ENCODE measurements at places on chromosomes 2 and 18. TPM values are rescaled to one million over a fixed set of nuclear protein-coding genes. Genes with fewer than 3 reads are reported as not detected.

Gene RUFY4
- not detected for total RNA-seq

Gene SLC19A3
- under 0.01 TPM for total RNA-seq

Gene TRIB2
- total RNA-seq: 60.7 TPM

Gene SIX3
- not detected for total RNA-seq

Gene CTDP1
- total RNA-seq: 27.7 TPM

DNA sequence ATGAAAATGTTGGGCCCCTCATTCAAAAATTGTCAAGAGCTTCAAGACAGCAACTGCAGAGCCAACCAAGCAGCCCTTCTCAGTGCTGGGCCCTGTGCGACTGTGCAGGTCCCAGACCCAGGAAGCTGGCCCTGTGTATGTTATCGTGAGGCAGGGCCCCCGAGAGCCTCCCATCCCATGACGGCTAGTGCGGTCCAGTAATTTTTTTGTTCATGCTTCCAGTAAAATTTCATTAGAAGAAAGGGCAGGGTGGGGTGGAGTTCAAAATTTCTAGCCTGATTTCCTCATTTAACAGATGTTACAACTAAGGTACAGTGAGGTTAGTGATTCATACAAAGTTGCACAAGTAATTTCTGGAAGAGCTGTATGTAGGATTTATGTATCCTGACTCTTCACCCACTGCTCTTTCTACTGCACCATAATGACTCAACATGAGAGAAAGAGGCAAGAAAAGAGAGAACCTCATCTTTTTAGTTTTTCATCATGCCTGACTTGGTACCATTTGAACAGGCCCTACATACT, 105.5 kb downstream of the ZEB2 start:
- DNase-seq: no peak

DNA sequence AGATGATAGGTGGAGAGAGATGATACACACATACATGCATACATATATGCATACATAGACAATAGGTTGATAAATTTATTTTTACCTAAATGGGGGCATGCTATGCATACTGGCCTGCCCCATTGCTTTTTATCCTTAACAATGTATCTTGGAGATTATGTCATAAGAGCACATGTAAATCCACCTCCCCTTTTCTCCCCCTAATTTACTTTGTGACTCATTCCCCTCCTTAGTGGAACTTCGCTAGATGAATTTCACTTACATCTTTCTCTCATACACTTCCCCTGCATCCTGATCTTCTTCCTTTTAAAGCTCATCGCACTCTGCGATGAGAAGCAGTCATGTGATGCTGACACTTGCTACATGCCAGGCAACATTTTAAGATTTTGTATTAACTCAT, 223.6 kb downstream of the C1D start:
- DNase-seq: no peak

DNA sequence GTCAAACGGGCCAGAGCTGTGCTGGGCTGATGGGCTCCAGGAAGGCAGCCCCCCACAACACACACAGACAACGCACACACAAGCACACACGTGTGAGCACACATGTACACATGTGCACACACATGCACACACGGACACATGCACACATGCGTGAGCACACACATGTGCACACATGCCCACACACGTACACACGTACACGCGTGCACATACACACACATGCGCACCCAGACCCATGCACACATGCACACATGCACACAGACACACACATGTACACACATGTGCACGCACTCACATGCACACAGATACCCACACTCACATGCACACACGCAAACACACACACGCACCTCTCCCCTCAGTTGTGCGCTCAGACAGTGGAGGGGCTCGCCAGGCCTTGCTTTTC, 31.2 kb upstream of the HPCAL1 start:
- no peak for DNase-seq

GRCh38 chr18:39724652-39725051, 2159.1 kb upstream of the CELF4 start:
- no peak for DNase-seq

DNA sequence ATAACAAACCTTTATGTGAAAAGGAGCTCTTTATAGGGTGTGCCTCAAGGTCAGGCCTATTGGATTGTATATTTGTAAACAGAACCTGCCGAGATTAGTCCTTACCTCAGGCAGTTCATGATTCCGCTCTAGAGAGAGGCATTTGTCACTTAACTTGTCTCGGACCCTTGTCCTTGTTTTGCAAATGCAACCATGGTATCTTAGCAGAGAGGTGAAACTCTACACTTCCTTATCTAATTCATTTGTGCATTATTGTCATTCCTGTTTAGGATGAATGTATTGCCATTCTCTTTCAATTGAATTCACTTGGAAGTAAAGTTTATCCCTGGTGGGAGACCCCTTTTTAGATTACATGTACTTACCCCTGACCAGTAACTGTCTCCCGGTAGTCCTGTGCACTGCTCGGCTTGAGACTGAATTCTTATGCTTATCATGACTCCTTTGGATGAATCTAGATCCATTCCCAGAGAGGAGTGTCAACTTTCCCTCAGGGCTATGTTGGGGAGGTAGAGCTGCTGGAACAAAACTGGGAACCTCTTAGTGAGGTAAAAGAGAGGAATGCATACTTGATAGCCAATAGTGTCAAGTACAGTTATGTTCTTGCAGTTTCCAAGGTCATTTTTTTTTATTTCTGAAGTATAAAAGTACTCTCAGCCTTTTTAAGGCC, 46.6 kb downstream of the SGPP2 start:
- no peak for DNase-seq

GRCh38 chr2:193462411-193462810, 1267.7 kb upstream of the TMEFF2 start:
- DNase-seq: no peak

GRCh38 chr2:38601463-38602135, 1.1 kb downstream of the HNRNPLL start:
- no peak for DNase-seq

DNA sequence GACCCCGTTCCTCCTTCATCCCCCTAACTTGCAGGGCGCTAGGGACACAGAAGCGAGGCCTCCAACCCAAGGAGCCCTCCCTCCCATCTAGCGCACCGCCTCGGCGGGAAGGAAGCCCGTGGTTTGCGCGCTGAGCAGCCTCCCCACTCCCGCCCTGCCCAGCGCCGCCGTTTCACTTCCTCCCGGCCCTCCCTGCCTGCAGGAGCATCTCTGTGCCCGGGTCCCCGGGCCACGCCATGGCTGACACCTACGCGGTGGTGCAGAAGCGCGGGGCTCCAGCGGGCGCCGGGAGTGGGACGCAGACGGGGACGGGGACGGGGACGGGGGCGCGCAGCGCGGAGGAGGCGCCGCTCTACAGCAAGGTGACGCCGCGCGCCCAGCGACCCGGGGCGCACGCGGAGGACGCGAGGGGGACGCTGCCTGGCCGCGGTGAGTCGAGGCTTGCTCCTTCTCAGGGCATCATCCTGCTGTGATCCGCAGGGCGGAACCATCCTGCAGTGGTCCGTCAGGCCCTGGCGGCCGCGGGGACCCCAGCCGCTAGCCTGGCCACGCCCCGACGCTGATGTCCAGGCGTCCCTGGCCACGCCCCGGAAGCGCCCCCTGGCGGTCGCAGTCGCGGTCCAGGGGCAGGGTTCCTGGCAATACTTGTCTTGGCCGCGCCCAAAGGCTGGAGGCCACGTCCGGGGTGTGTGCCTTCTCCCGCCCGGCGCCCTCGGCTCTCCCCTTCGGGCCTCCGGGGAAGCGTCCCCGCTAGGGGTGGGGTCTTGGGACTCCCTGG, 16.4 kb downstream of the PTPN18 start:
- DNase-seq: no peak

- no peak for DNase-seq
Observed at GRCh38 chr2:140861666-140862065, 1269.2 kb downstream of the LRP1B start.

DNA sequence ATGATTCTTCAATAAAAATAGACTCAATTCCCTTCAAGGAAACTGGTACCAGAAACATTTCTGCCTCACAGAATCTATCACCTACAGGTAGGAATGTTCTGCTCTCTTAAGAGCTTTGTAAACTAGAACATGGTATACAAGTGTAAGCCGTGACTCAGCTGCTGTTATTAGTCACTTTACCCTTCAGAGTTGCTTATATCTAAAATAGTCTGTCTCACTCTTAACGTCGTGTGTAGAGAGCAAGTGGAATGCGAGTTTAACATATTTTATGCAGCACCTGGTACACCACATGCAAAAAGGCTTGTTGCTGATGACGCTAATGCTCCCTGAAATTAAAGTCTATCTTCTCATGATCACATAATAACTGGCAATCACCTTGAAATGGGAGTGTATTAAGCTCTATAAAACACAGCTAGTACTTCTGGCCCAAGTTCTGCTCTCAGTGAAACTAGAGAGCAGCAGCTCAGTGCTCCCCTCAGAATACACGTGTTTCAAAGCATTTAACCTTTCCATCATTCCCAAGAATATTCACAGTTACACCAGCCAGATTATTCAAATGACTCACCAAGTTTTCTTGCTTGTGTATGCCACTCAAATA, 420.0 kb downstream of the ZEB2 start:
- no peak for DNase-seq

DNA sequence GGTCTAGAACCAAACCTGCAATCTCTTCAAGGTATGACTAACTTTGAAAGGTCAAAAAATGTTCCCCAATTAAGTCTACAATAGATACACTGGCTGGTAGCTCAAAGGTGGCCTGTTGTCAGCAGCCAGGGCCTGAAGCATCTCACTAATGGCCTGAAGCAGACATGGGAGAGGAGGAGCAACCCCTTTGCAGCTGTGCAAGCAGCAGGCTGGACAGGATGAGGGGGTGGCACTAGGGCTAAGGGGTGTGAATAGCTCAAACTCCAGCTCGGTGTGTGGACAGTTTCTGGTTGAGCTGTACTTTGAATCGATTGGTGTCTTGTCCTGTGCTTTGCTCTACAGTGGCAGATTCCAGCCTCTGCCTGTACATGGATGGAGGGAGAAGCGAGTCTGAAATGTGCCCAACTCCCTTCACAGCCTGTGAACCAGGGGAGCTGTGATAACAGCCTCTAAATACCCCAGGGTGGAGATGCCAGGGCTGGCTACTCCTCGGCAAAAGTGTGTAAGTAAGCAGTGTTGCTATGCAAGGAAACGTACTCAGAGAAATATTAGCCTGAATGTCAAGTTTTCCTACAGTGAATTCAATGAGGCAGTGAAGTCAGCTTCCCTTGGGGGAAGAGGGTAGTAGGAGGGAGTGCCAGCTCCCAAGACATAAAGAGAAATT, 34.7 kb upstream of the DTNB start:
- DNase-seq: no peak

GRCh38 chr2:238294393-238295143, 6.2 kb upstream of the PER2 start:
- DNase-seq: no peak

- no peak for DNase-seq
Observed at GRCh38 chr2:25822190-25823117, 55.8 kb downstream of the ASXL2 start.

Data from dermis microvascular lymphatic vessel endothelial cell (primary cell).